Fibroblast of skin of back (primary cell): ENCODE measurements at places on chromosomes 1 and 21.

DNA sequence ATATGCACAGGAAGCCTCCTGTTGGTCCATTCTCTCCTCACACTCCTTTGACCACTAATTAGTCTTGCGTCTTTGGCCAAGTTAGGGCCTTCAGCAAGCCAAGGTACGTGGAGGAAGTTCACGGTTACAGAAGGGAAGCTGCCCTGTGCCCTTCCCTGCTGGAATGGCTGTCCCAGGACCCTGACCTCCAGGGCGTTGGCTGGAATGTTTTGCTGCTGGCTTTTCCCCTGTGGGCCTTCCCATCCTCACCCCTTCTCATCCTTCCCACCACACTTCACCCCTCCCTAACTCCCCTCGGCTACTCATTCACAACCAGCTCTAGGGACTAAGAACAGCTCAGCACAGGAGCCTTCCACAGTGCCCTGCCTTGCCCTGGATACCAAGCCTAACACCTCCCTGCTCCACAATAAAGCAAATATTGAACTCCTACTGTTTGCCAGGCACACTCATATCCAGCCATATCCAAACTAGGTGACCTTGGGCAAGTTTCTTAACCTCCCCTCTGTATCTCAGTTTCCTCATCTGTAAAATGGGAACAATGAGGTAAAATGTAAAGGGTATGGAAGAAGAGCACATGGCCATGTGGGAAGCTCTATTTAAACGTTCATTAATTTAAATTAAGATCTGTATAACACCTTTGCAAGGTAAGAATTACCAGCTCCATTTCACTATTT lies 8.8 kb upstream of the CDCP2 start:
- no peak for DNase-seq

DNA sequence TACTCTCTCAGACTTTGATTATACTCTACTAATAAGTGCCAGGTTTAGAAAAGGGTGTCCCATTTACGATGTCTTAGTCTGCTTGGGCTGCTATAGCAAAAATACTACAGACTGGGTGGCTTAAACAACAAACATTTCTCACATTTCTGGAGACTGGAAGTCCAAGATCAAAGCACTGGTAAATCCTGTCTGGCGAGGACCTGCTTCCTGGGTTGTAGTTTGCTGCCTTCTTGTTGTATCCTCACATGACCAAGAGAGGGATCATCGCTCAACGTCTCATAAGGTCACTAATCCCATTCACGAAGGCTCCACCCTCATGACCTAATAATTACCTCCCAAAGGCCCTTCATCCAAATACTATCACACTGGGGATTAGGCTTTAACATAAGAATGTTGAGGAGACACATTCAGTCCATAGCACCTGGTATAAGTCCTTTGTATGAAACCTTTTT lies 12.0 kb downstream of the PRDX6 start:
- DNase-seq, result no peak

- no peak for DNase-seq
Observed at GRCh38 chr1:219701476-219701875, 88.6 kb upstream of the ZC3H11B start.

DNA sequence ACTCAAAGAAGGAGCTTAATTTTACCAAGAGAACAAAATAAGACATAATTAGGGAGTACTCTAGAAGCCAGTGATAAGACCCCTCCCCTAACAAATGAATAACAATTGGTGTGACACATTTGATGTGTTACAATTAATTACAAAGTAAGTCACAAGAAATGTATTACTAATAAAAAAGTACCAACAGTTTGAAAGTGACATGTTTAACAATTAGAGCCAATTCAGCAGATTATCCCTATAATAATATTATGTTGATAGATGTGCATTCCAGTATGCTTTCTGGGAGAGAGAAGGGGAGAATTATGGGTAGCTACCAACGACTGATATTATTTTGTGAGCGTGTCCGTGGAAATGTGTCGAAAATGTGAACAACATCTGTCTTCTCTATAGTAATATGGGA lies 19.1 kb downstream of the CTSK start:
- DNase-seq, result no peak

GRCh38 chr1:228140724-228141225 lies 696 bp downstream of the GUK1 start:
- no peak for DNase-seq
